ENCODE measurements at places on chromosomes 7 and 10.
A peak's percentile ranks its signal among the peaks of the same experiment; 100 is the strongest.

DNA sequence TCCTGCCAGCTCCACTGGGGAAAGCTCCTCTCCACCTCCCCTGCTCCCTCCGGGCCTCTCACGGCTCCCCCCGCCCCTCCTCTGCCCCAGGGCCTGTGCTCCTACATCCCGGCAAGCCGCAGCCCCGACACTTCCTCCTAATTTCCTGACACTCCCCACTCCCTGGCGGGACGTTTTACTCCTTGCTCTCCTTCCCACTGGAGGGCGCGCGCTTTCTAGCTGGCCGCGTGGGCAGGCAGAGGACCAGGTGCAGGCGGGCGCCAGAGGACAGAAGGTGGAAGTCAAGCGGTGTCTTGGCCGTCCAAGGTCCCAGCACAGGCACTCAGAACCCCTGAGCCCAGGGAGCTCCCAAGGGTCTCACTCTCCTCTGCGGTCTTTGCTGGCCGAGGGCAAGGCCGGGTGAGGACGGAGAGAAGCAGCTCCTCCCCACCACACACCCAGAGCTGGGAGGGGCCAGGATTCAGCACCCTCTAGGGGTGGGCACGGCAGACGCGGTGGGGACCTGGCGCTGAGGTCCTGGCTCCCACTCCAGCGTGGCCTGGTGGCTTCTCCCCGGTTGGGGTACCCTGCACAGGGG lies 19.1 kb downstream of the ADAM8 start:
- peak overlapping the region; percentile 84 for H3K27ac ChIP-seq
- H3K4me1 ChIP-seq: peaks cover 39% of the 10 kb centered on the region
- H3K27me3 ChIP-seq: no peaks in the 10 kb centered on the region
- DNase-seq: no peak

GRCh38 chr10:126135941-126136595 lies 239.7 kb downstream of the FANK1 start:
- H3K4me3 ChIP-seq: peak overlapping the region; percentile 3
- H3K27ac ChIP-seq: peak overlapping the region; percentile 80
- no peaks in the 10 kb centered on the region for H3K27me3 ChIP-seq
- DNase-seq: no peak

DNA sequence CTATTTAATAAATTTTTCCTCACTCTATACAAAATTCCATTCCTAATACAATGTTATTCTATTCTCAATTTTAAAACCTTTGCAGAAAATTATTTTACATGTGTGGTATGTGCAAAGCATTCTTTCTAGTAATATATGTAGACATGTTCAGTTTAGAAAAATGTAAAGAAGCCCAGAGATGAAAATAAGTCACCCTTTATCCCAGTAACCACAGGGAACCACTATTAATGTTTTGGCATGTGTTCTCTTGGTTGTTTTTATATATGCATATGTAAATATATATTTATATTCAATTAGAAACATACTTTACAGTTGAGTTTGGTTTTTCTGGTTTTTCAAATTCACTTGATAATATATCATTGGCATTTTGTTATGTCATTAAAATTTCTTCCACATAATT lies 14.8 kb upstream of the GLCCI1 start:
- H3K4me1 ChIP-seq: no peaks in the 10 kb centered on the region
- no peak overlapping the region for H3K27ac ChIP-seq
- DNase-seq: no peak
- peaks cover 23% of the 10 kb centered on the region for H3K36me3 ChIP-seq
- H3K27me3 ChIP-seq: no peaks in the 10 kb centered on the region

DNA sequence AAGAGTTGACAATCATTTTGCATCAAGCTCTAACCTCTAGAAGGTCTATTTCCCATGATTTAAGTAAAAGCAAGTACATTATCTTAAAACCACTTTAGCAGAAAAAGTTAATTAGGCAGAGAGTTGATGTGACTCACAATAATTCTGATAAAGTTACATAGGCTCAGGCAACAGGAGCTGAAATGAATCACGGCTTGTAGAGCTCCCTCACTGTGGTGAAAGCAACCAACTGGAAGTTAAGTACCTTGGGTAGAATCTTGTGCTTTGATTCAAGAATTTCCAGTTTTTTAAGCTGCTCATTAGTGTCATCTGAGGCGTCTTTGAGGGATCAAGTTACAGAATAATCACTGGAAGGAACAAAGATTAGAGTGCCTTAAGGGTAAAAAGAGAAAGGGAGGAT lies 68.9 kb upstream of the NFE2L3 start:
- no peak overlapping the region for H3K27ac ChIP-seq
- H3K4me3 ChIP-seq: no peak overlapping the region

DNA sequence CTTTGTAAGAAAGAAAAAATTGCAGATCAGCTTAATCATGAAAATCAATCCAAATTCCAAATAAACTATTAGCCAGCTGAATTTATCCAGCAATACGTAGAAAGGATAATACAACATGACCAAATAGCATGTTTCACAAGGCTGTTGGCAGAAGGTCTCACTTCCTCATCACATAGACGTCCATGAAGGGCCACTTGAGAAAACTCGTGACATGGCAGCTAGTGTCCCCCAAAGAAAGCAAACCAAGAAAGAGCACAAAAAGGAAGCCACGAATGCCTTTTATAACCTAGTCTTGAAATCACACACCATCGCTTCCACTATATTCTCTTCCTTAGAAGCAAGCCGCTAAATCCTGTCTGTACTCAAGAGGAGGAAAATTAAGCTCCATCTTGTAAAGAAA lies 105.6 kb upstream of the NRBF2 start:
- no peaks in the 10 kb centered on the region for H3K4me1 ChIP-seq
- H3K4me3 ChIP-seq: no peak overlapping the region
- peaks cover 9% of the 10 kb centered on the region for H3K27me3 ChIP-seq
- no peaks in the 10 kb centered on the region for H3K36me3 ChIP-seq
- H3K27ac ChIP-seq: no peak overlapping the region
- no peak for DNase-seq
